Heart right ventricle (tissue), 16 donors: ENCODE measurements at places on chromosomes 3 and 15. TPM values are rescaled to one million over a fixed set of nuclear protein-coding genes. Genes with fewer than 3 reads are reported as not detected.

Gene GATA2
- 15.1 TPM for total RNA-seq

Gene CASR
- total RNA-seq, result not detected

Gene ST8SIA2
- total RNA-seq, result 3.4 TPM

Gene SERPINI2
- total RNA-seq, result 0.49 TPM

DNA sequence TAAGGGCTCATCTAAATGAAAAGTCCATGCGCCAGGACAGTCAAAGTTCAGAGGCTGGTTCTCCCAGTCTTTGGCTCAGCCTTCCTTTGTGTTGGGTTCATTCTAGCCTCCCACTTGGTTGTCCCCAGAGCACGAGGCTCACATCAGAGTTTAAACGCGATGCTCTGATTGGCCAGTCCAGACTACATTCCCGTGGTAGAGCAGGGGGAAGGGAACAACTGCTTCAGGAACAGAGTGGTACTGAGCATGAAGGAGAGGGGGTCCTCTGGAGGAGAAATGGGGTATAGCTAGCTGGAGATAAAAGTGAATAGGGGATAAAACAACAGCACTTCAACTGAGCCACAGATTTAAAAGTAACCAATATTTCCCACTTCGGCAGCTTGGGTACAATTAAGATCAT lies 32.2 kb downstream of the ANAPC13 start:
- DNase-seq, result no peak

DNA sequence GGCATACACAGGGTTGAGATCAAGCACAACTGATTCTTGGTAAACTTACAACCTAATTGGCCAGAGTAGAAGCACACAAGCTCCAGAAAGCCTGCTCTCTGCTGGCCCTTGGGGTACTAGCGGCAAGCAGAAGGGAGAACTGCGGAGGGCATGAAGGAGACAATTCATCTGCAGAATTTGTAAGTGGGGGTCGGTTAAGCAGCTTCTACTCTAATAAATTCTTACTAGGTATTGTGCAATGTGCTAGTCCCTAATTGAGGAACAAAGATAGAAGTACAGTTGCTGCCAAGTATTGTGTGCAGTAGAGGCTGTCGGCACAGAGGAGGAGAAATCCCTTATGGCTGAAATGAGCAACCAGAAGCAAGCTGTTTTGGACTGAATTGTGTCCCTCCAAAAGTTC lies 91.2 kb upstream of the VEPH1 start:
- DNase-seq, result no peak

GRCh38 chr15:74037171-74038117 lies 42.9 kb downstream of the PML start:
- no peak for DNase-seq

DNA sequence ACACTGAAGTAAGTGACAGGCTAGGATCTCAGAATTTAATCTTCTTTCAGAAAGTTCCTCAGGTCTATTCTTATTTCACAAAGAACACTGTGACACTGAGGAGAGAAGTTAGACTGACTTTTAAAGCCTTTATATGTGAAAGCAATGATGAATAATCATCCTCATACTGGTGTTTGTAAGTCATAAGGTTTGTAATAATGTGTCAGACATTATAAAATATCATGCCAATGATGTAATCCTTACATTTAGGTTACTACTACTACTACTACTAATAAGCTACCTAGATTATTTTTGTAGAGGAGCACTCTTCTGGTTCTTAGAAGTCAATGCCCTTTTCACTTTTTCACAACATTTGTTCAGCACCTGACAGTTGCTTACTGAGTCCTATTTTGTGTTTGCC lies 33.4 kb downstream of the FANCD2OS start:
- no peak for DNase-seq

DNA sequence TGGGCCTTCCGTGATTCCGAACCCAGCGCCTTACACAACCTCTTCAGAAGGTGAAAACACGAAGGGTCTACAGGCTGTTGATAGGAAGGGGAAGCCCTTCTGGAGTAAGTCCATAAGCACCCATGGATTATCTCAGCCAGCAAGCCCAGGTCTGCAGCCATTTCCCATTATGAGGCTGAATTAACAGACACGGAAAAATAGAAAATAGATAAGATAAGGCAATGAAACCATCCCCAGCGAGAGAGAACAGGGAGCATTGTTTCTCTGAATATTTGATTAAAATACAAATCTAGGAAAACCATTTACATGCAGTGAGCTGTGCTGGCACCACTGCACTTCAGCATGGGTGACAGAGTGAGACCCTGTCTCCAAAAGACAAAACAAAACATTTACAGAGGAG lies 16.2 kb upstream of the CERS3 start:
- DNase-seq, result no peak

GRCh38 chr15:90336705-90337141 lies 15.4 kb upstream of the ZNF774 start:
- DNase-seq, result peak; percentile 13

- DNase-seq, result no peak
Measured at GRCh38 chr3:107942951-107943749, 147.7 kb downstream of the CD47 start.
